ENCODE measurements at places on chromosomes 7 and 10.

DNA sequence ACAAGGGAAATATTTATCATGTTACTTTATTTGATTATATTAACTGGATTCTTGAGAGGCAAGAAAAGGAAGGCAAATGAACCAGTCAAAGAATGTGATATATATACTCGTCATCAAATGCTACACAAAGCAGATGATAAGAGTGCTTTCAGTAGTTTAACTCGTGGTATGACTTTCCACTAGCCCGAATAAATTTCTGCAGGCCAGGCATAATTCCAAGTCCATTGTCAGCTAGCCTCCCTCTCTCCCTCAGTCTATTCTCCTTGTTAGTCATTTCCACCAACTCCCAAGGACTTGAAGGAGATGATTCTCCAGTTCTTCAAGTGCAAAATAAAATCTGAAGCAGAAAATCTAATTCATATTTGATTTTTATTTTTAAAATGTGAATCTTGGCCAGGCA lies 190.5 kb downstream of the GLI3 start:
- no peak for DNase-seq

GRCh38 chr7:148699024-148699781 lies 500 bp downstream of the CUL1 start:
- peak; percentile 29 for DNase-seq

GRCh38 chr10:78950656-78951587 lies 117.8 kb upstream of the ZMIZ1 start:
- DNase-seq: no peak

GRCh38 chr7:55366461-55367070 lies 1.4 kb downstream of the LANCL2 start:
- no peak for DNase-seq

DNA sequence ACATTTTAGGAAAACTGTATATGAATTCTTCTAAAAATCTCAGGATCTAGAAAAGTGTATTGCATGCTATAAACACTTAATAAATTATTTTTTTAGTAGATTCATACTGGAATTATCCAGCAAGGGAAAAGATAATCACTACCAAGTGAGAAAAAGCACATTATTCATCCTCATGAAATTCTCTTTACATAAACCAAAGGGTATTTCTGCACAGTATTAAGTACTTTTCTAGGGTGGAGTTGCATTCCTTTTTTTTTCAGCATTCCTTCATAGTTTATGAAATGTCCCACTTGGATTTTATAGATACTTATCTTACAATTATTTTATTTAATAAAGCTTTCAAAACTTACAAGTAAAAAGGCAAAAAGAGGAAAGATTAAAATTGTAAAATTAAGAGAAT lies 403.3 kb downstream of the HGF start:
- no peak for DNase-seq

GRCh38 chr10:132364594-132364970 lies 32.4 kb upstream of the PWWP2B start:
- DNase-seq: no peak

GRCh38 chr7:27130540-27131389 lies at the start of gene HOXA4:
Gene HOXA4 (minus strand): TSS chr7:27130757. CDS start chr7:27130733, 24 bp downstream.
- DNase-seq: peak; percentile 42

DNA sequence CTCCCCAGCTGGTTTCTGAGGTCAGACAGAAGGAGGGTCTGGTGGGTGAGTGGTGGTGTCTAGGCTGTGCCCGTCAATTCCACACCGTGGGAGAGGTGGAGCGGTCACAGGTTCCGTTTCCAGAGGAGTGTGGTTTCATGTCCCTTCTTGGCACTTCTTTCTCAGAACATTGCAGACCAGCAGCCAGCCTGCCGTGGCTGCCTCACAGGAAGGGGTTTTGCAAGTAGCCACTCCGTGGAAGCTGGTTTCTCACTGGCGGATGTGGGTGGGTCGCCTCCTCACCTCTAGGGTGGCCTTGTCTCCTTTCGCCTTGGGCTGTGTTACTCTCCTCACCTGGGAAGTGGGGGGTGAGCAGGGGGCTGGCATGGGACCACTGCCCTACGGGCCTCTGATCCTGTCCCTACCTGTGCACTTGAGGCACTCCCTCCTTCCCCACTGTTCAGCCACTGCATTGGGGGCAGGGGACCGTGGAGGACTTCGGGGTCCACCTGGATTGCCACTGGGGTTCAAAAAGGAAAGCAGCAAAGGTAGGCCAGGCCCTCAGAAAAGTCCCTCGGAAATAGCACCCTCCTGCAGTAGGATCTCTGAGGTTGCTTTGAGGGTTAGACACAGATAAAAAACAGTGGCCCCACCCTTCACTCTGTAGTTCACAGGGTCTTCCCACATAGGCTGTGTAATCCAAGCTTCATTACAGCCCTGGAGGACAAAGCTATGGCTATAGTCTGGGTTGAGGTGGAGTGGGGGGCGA lies 33.9 kb downstream of the TSPAN14 start:
- DNase-seq: no peak

DNA sequence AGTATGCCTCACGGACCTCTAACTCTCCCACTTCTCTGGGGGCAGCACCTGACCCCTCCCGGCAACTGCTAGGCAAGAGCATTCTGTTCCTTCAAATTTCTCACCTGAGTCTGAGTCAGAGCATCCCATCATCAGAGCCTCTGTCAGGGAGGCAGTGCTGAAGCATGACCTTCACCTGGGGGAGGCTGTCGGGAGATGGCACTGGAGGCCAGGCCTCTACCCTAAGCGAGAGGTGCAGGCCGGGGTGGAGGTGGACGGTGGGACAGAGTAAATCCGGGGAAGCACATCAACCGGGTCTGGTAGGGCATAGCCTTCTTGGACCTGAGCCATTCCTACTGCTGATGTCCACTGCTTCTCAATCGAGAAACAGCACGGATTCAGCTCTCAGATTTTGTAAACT lies 90.4 kb downstream of the SPAG6 start:
- no peak for DNase-seq

DNA sequence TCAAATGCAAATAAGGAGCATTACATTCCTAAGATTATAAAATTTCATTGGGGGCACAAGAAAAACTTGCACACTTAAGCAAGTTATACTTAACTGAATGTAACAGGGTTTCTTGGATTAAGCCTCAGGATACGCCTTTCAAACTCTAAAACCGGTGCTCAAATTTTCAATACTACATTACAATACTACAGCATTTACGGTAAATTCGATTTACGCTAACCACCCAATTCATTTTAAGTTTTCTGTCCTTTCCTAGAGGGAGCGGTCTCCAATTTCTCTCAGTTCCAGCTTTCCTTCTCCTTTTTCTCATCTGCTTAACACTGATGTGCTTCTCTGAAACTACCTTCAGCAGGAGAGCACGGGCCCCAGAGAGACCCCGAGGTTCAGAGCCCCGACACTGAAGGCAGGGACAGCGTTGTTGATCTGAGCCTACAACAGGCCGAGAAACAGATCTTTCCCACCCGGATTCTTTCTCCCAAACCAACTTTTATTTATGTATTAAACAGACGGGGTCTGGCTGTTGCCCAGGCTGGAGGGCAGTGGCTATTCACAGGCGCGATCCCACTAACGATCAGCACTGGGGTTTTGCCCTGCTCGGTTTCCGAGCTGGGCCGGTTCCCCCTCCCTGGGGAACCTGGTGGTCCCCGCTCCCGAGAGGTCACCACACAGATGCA lies 798 bp downstream of the ZNF425 start:
- DNase-seq: no peak

- DNase-seq: no peak
Measured at GRCh38 chr10:59575269-59575668, 134.4 kb downstream of the SLC16A9 start.

DNA sequence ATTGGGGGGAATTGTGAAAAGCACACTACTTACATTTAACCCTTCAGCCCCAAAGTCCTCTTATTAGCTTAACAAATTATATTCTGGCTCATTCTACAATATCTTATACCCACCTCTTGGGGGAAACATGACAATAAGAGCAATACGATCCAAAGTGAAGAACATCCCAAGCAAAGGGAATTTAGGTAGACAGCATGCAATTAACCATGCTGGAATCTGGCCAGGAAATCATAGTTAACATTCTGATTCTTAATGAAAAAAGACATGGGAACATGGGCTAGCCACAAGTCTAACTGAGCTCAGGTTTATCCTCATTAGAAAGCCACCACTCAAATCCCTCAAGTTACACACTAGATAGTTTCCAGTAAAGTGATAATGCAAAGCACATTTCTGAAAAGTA lies 241.9 kb upstream of the SLC26A5 start:
- DNase-seq: no peak

DNA sequence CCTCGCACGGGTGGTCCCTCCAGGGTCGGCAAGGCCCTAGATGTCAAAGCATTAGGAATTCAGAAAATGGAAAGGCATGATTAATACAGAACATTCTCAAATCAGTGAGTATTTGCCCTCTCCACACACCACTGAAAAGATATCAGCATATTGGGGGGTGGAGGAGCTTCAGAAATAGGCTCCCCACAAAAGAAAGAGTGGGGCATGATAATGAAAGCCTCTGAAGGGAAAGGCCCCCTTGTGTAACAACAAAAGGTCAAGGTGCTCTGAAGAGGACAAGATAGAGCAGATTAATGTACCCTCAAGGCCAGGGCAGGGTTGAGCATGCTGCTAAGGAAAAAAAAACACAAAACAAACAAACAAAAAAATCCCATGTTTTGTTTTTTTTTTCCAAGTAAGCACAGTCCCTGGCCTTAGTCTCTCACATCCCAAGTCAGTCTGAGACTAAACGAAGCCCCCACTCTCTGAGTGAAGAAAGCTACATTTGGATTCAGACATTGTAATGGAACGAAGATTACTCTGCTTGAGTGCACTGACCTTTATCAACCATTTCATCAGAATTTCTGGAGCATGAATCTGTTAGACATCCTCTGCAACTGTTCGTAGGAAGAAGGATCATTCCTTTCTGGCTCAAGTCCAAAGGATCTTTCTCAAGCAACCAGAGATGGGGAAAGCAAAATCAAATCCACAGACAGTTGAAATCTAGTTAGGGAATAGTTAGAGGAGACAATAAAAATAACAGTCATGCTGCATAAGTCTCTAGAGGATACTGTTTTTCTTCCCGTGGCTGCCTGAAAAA lies 27.4 kb upstream of the DGKI start:
- no peak for DNase-seq

DNA sequence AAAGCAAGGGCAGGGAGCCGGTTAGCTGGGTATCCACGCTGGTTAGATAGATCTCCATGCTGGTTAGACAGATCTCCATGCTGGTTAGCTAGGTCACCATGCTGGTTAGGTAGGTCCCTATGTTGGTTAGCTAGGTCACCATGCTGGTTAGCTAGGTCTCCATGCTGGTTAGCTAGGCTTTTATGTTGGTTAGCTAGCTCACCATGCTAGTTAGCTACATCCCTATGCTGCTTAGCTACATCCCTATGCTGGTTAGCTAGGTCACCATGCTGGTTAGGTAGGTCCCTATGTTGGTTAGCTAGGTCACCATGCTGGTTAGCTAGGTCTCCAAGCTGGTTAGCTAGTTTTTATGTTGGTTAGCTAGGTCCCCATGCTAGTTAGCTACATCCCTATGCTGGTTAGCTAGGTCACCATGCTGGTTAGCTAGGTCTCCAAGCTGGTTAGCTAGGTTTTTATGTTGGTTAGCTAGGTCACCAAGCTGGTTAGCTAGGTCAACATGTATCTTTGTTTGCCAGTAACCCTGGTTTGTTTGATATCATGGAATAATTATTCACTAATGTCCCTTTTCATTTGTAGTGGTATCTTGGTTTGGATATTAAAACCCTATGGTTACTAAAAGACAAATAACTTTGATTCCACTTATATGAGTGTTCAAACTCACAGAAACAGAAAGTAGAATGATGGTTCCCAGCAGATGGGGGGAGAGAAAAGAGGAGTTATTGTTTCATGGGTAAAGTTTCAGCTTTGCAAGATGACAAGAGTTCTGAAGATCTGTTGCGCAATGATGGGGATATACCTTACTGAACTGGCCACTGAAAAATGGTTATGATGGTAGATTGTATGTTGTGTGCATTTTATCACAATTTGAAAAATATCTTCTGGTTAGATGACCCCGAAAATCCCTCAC lies 136.2 kb downstream of the PRPF18 start:
- no peak for DNase-seq

DNA sequence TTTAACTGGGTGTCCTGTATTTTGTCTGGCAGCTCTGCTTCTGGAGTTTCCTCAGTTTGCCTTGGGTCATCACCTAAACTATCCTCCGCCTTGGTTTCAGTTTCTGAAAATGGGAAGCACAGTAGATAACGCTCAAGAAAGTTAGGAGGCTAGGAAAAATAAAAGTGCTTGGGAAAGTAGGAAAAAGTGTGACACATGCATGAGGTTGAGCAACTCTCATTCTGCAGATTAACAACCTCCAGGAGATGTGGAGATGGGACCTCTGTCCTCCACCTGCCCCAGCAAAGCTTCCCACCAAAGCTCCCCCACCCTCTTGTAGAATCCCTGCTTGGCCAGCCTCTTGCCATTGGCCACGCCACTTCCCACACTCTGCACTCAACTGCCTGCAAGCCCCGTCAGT lies 13.1 kb upstream of the ZCCHC24 start:
- DNase-seq: no peak

DNA sequence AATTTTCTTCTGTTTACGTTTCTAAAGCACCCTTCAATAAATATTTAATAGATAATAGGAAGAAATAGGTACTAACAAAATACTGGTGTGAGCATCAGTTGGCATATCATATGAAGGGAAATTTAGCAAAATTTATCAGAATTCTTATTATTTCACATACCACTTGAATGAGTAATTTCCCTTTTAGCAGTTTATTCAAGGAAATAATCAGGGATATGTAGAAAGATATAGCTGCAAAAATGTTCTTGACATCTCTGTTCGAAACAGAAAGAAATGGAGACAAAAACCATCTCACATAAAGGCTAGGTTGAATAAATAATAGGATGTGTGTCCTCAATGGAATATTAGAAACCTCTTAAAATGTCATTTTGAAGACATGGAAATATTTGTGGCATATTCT lies 35.8 kb upstream of the PIP4K2A start:
- DNase-seq: no peak

- DNase-seq: no peak
Measured at GRCh38 chr7:71221549-71221948, 89.6 kb downstream of the GALNT17 start.

DNA sequence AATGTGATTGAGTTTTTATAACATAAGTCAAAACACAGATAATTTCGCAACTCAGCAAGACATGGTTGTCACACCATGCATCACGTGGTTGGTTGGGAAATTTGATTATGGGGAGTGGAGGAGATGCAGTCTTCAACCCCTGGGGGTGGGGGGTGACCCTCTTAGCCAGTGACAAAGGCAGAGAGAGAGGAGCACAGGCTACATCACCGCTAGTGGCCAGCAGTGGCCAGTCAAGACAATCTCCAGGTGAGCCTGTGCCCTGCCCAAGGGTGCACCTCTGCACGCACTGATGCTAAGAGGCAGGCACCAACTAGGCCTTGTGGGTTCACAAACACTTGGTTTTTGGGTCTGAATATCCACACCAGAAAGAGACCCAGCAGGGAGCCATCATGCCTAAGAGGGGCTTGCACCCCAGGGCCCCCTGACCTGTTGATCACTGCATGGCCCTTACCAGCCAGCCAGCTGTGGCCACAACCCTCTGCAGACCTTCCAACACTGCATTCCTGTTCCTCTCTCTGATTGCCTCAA lies 244.4 kb downstream of the FANK1 start:
- no peak for DNase-seq

GRCh38 chr10:74852381-74852780 lies 26.0 kb downstream of the KAT6B start:
- no peak for DNase-seq

Data from activated CD8-positive, alpha-beta memory T cell treated with anti-CD3 and anti-CD28 coated beads for 1 hour (primary cell).